WTC11 (cell line): ENCODE measurements at places on chromosomes 12 and 14.

DNA sequence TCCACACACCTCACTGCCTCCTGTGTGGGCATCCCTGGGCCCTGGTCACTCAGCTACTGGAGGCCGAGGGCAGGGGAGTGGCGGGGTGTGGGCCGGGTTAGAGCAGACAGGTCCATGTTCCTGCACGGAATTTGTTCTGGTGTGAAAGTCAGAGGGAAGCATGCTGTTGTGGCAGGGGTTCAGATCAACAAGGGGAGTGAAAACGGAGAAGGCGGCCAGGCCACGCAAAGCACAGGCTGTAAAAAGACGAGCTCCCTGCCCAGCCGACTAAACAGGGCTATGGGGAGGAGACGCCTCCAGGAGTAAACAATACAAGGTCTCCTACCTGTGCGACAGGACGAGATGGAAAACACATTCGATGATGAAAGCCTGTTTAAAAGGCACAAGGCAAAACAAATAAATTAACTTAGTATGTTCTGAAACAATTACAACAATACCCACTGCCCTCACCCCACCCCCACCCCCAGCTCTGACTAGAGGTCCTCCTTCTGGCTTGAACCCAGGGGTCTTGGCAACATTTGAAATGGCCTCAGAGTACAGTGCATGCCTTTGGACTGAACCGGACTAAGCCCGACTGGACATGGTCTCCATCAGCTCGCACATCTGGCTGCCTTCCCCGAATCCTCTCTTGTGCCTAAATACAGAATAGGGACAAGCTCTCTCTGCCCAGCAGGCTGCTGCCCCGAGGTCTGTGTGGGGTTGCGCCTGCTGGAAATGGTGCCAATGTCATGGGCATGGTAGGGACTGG, 274.9 kb upstream of the DIO3 start:
- no peak for DNase-seq

GRCh38 chr12:110585231-110585799, 2.2 kb upstream of the PPTC7 start:
- no peak for DNase-seq

GRCh38 chr12:80353254-80353653, 90.8 kb upstream of the PTPRQ start:
- DNase-seq = no peak

DNA sequence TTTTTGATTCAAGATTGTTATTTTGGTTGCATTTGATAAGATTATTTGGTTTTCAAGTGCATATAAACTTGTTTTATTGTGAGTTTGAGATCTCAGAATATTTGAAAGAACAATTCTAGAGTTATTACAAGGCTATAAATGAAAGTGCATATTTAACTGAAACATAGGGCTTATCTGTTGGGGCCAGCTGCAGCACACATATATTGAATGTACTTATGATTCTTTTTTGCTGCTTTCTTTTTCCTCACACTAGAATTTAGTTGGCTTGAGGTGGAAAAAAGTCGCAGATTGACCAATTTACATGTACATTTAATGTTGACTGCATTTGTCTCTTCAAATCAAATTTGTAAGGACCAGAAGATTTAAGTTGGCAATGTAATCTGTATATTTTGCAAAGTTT, 88.0 kb downstream of the PCNX1 start:
- no peak for DNase-seq

- DNase-seq = no peak
Measured at GRCh38 chr12:83027021-83027723, 340.5 kb downstream of the TMTC2 start.

DNA sequence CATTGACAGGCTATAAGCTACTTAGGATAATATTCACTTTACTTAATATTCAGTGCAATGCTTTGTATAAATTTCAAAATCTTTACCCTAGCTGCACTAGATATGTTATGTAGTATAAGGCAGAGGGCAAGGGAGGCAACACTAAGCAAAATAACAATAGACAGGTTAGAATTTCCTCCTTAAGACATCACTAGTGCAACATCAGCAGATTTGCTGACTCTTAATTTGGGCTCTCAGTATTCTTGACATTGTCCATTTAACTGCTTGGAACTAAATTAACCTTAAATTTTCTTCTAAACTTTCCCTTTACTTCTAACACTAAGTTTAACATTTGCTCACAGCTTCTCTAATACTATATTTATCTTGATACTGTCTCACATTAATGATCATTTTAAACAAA, 273.9 kb downstream of the DIO2 start:
- DNase-seq = no peak
